ENCODE measurements at places on chromosomes 3 and 15. TPM values are rescaled to one million over a fixed set of nuclear protein-coding genes. Genes with fewer than 3 reads are reported as not detected.

- no peak for DNase-seq
Measured at GRCh38 chr3:196969134-196969659, 564 bp upstream of the PIGZ start.

DNA sequence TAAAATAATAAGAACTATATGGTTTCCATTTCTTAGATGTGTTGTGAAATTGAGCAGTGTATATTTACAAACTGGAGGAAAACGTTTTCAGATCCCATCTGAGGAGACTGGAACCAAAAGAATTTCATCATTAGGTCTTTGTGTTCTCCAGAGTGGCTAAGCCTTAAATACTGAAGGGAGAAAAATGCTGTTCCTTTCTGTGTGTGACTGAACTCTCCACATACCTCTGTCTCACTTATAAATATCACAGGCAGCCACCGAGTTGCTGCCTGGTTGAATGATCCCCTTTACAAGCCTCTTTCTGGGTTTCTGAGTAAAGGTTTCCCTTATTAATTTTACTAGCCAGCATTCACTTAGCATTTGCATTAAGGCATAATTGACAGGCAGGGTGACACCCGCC is 913.9 kb upstream of the NR2F2 start:
- no peak for DNase-seq

GRCh38 chr3:16113704-16114103 is 60.8 kb upstream of the GALNT15 start:
- DNase-seq, result no peak

DNA sequence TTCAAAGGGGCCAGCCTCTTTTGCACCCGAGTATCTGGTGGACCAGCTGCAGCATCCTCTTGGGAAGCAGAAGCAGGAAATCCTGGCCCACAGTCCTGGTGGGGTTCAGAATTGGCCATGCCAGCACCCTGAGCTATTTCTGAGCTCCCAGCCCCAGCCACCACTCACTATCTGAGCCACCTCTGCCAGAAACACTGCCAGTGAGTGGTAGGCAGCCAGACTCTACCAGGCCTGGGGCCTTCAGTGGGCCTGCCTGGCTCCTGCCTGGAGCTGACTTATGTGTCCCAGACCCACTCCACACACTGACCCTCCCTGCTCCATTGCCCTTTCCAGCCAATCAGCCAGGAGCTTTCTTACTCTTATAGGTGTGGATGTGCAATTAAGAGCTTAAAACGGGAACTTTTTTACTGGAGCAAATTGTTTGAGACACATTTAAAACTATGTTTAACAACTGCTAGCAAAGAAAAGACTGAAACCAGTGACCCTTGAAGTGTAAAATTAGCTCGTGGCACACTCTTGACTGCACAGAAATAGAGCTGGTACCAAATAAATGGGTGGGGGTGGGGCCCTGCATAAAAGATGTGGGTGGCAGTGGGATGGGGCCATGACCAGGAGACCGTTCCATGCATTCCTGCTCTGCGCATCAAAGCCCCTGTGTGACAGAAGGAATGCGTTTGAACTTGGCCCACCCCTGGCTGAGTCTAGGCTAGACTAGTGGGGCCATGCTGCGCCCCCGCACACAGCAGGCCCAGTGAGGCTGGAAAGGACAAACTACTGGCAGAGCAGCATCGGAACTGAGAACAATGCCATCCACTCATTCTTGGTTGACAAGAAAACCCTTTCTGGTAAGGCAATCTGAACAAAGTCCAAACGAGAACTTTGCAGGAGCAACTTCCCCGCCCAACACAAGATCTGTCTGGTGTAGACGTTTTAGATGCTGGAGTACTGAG is 48.0 kb downstream of the CTNNB1 start:
- DNase-seq, result no peak

GRCh38 chr15:44101944-44102343 is 93.1 kb downstream of the FRMD5 start:
- DNase-seq, result no peak

DNA sequence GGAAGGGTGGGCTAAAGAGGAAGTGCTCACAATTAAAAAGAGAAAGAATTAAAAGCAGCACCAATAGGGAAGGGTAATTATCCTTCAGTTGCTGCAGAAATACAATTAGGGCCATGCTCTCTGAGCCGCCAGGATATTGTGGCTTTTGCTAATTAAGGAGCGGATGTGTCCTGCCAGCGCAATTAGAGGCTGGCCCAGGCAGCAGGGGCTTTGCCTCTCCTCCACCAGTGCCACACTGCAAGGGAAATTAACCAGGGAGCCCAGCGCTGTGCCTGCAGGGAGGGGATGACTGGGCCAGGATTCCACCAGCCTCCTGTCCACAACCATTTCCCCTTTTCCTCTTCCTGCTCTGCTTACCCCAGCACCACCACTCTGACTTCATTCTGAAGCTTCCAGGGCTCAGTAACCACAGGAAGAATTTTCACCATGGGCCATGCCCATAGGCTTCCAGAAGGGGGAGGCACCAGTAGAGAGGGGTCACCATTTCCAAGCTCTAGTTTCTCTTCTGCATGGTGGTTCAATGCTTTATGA is 10.4 kb upstream of the AEN start:
- DNase-seq, result no peak

DNA sequence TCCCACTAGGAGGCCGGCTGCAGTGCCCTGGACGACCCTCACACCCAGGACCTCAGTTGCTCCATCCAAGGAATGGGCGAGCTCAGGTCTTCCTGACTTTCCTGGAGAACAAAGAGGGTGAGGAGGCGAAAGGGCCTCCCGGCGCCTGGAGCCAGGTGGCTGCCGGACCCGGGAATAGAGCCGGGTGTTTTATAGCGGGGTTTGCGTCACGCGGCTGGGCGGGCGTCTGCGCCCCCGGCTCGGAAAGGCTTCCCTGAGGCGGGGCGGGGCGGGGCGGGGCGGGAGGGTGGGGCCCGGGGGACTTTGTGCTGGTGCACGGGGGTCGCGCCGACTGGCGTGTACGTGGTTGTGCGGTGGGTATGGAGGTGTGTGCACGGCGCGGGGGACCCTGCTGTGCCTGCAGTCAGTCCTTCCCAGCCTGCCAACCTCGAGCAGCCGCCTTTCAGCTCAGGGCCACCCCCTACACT is 4.6 kb upstream of the PRKCD start:
- DNase-seq, result no peak

GRCh38 chr3:94525043-94525442 is 462.2 kb downstream of the NSUN3 start:
- DNase-seq, result no peak

- no peak for DNase-seq
Measured at GRCh38 chr15:38587214-38587613, 22.6 kb upstream of the RASGRP1 start.

- no peak for DNase-seq
Measured at GRCh38 chr15:25799906-25800700, 63.0 kb downstream of the ATP10A start.

- no peak for DNase-seq
Measured at GRCh38 chr3:131608296-131608695, 105.5 kb upstream of the MRPL3 start.

- DNase-seq, result no peak
Measured at GRCh38 chr3:115758076-115758763, 134.9 kb downstream of the GAP43 start.

- no peak for DNase-seq
Measured at GRCh38 chr15:29312387-29312786, 42.8 kb upstream of the NSMCE3 start.

DNA sequence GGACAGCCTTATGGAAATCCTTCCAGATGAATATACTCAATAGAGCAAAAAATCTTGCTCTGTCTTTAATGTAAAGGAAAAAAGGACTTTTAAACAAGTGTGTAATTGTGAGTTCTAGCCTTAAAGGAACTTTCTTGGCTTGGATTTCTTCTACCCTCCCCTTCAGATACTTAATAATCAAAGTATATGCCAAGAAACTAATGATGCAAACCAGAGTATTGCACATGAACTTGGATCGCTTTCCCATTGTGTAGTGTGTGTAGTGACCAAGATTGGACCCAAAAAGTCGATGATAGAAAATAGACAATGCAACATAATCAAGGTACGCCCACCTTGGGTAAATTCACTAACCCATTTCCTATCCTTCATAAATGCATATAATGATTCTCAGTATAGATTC is 123.8 kb downstream of the TIGIT start:
- DNase-seq, result no peak

DNA sequence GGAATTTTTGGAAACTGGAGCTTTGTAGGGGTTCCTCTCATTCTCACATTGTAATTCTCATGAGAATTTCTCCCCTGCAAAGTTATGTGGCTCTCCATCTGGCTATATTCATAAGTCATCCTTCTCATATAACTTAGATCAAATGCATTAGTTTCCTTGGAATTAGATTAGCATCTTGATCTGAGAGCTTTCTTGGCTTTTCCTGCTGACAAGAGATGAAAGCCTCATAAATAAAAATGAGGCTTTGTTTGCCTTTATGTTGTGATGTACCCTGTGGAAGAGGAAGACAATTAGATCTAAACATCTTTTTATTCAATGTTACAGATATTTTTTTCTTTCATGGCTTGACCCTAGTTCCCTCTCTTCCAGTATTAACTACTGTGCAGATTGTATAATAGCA is 165.4 kb upstream of the ZPLD1 start:
- DNase-seq, result no peak

DNA sequence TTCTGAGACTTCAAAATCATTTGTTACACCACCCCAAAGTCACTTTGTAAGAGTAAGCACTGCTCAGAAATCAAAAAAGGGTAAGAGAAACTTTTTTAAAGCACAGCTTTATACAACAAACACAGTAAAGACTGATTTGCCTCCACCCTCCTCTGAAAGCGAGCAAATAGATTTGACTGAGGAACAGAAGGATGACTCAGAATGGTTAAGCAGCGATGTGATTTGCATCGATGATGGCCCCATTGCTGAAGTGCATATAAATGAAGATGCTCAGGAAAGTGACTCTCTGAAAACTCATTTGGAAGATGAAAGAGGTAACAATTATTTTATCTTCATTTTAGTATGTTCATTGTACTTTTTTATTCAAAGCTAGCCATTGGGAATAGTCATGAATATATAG is 32.6 kb downstream of the BLM start:
- DNase-seq, result no peak

GRCh38 chr3:55059027-55059629 is 131.3 kb upstream of the LRTM1 start:
- DNase-seq, result peak; percentile 55

DNA sequence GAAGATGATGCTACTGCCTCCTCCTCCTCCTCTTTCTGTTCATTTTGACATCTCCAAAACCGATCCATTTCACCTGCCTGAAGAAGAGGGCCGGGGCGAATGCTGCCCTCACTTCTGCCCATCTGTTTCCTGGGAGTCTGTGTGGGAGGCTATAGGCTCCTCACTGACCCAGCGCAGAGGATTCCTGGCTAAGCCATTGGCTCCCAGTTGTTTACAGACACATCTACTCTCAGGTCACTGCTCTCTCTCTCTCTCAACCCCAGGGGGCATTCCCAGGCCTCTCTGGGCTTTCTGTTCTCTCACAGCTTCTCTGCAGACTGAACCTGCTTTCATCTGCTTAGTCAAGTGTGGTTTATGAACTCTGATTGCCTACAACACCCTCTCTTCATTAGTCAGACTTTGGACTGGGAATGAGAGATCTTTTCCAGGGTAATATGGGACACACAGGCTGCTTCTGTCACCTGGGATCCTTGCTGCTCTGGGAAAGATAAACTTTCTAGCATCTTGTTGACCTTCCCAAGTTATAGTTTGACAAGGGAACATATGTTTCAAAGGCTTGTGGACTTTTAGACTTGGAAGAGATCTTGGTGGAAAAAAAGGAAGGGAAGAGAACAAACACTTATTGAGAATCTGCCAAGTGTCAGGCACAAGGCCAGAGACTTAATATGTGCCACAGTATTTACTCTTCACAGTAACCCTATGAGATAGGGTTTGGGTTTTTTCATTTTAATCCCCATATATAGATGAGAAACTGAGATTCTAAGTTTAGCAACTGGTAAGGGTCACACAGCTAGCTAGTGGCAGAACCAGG is 30.2 kb upstream of the USP3 start:
- DNase-seq, result peak; percentile 61

GRCh38 chr3:50050361-50050760 is 38.4 kb upstream of the RBM5 start:
- DNase-seq, result no peak

SCN11A gene
- total RNA-seq, result 0.05 TPM

CLDN16 gene
- total RNA-seq, result not detected

VGLL4 gene
- 40.7 TPM for total RNA-seq

RARRES1 gene
- total RNA-seq, result 9.1 TPM

RIOX2 gene
- 14.2 TPM for total RNA-seq

CGNL1 gene
- total RNA-seq, result 19.6 TPM

ATP10A gene
- total RNA-seq, result 0.94 TPM

ADAMTSL3 gene
- 9.8 TPM for total RNA-seq

MESP2 gene
- 0.19 TPM for total RNA-seq

ECE2 gene
- total RNA-seq, result 0.19 TPM

CCRL2 gene
- total RNA-seq, result 1.3 TPM

MOBP gene
- total RNA-seq, result 0.08 TPM

CCR3 gene
- total RNA-seq, result not detected

THBS1 gene
- total RNA-seq, result 283 TPM

KCNH8 gene
- total RNA-seq, result 0.08 TPM

RTP3 gene
- total RNA-seq, result not detected

SLITRK3 gene
- not detected for total RNA-seq

TGM4 gene
- not detected for total RNA-seq

GOLGA6L4 gene
- 2.5 TPM for total RNA-seq

STRA6 gene
- 0.13 TPM for total RNA-seq
